ENCODE measurements at places on chromosomes 12 and 14.

DNA sequence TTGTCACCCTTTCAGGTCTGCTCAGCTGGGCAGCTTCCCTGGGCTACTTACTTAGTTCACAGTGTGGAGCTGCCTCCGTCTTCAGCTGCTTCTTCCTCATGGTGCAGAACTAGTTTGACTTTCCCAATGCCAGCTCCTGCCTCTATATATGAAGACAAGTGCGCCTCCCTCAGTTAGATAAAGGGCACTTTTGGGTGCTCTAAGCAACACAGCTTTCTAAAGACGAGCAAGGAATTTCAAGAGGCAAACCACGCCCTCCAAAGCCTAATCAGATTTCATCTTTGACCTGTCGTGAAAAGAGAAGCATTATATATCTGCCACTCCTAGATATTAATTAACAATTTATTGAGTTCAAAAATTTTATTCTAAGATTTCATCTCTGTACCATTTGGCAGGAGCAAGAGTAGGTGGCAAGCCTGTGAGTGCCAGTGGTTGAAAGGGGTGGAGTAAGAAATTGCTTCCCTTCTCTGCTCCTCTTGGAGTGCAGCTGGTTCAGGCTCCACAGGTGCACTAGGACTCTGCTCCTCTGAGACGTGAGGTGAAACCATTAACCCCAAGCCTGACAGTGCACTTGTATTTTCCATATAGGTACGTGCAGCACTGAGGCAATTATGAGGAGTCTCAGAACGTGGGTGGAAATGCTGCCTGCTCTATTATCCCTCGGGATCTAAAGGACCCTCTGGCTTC, 2.1 kb upstream of the SLC11A2 start:
- DNase-seq: no peak

DNA sequence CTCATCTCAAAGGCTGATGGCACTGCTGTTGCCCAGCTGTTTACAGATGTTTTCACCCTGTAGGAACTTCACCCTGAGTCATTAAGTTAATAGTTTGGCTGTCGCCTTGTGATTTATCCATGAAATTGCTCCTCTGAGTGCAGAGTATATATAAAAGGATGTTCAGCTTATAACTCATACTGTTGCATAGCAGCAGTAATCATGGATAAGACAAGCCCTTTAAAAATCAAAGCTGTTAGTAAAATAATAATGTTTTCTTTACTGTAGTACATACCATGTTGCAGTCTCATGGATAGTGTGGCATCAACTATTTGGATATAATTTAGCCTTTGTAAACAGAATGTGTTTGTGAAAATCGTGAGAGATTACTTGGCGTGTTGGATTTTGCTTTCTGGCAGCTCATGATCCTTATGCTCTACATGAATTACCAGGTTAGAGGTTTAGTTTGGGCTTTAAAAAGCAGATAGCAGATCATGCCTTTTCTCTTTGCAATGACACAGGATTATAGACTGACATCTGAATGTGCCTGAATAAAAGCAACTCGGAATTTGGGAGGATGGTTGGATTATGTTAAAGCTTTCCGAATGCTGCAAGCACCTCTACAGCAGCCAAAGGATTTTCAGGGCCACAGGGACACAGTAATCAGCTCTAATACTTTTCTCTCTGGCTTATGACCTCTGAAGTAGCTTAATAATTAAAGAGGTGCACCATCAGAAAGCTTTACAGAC, 279.7 kb upstream of the ATP2B1 start:
- DNase-seq: no peak

DNA sequence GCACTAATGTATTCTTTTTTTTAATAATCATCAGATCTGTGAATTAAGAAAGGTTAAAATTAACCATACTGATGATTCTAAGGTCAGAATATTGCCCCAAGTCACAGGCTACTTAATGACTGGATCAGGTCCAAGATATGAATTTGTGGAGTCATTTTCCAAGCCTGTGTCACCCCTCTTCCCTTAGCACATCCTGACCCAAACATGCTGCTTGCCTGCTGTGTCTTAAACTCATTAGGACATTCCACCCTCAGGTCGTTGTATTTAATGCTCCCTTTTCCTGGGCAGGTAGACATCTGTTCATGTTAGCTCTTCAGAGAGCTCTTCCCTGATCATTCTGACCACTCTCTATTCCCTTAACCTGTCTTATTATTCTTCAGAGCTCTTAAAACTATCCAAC, 463.5 kb upstream of the PDE3A start:
- DNase-seq: no peak

DNA sequence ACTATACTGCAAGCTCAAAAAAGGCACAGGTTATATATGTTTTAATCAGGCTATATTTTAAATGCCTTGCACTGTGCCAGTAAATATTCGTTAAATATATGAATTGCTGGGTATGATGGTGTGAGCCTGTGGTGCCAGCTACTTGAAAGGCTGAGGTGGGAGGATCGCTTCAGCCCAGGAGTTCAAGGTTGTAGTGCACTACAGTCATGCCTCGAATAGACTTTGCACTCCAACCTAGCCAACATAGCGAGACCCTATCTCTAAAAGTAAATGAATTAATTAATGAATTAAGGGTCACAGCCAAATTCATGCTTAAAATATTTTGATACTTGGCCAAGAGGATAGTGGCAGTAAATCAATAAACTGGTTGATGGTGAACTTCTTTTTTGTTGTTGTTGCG, 22.2 kb upstream of the MDM2 start:
- DNase-seq: no peak

- no peak for DNase-seq
Measured at GRCh38 chr14:34616360-34616759, 13.6 kb downstream of the SNX6 start.

GRCh38 chr12:2710701-2711100, 84.1 kb upstream of the FKBP4 start:
- DNase-seq: no peak

DNA sequence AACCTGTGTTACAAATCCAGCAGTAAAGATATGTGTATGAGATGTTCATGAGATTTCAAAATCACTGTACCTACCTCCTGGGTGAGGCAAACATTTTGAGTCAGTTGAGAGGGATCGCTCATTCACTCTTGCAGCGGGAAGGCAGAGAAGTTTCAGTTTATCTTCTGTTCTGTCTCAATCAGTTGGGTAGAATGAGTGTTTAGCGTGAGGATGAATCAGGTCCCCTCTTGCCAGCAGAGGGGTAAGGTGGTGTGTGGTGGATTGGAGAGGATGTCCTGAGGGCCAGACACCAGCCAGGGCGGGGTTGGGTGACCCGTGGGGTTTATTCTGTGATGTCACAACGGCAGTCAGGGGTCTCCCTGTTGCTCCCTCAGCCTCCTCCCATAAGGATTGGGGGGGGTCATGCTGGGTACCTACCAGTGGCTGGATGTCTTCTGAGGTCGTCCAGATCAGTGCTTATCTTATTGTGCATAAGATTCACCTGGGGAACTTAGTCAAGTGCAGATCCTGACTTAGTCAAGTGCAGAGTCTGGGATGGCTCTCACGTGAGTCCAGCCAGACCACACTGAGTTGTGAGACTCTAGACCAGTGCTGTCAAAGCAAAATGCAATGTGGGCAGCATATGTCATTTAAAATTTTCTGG, at the start of gene GSG1:
GSG1 (minus strand) TSS at position 277 of the 643 bp plus-strand sequence; CDS start at position 122, 155 bp downstream.
- no peak for DNase-seq

DNA sequence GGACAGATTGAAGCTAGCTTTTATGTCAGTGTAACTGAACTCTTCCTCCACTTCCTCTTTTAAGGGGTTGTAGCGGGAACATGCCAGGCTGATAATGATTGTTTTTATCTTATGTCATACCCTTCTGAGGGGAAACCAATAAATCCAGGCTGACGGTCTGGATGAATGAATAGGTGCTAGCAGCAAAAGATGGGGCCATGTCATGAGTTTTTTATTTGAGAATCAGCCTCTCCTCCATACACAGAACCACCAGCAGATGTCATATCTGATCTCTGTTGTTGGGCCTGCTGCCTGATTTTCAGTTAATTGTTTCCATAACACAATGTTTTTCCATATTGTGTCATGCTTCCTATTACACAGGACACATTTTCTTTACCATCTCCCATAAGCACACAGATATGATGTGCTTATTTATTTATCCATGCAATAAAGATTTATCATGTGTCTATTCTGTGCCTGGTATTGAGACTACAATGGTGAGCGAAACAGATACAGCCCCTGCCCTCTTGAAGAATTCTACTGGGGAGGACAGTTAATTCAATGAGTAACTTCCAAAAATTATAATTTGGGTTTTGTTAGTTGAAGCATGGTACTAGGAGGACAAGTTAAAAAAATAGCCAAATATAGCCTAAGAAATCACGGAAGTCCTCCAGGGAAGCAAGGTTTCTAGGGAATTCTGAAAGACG, 33.6 kb upstream of the CRY1 start:
- no peak for DNase-seq

GRCh38 chr14:82387699-82388098, 854.0 kb upstream of the SEL1L start:
- no peak for DNase-seq

- no peak for DNase-seq
Measured at GRCh38 chr14:55581342-55581771, 1.4 kb downstream of the KTN1 start.

GRCh38 chr12:49664167-49664566, 40.8 kb downstream of the PRPF40B start:
- DNase-seq: no peak

DNA sequence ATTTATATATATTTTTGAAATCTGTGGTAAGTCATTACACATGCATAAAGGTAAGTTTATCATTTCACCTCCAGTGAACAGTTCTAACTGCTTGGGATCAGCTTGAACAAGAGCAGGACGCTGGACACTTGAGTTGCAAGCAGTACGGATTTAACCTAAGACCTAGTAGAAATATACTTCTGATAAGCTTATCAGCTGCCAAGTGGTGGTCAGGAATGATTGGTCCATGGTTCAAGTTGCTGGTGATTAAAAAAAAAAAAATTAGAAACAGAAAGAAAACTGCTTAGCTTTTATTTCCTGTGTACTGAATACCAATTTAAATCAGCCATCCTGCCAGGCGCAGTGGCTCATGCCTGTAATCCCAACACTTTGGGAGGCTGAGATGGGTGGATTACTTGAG, 88.6 kb downstream of the AEBP2 start:
- DNase-seq: no peak

- DNase-seq: no peak
Measured at GRCh38 chr12:26304273-26304672, 108.9 kb downstream of the SSPN start.

- no peak for DNase-seq
Measured at GRCh38 chr14:36294543-36294942, 25.9 kb downstream of the MBIP start.

DNA sequence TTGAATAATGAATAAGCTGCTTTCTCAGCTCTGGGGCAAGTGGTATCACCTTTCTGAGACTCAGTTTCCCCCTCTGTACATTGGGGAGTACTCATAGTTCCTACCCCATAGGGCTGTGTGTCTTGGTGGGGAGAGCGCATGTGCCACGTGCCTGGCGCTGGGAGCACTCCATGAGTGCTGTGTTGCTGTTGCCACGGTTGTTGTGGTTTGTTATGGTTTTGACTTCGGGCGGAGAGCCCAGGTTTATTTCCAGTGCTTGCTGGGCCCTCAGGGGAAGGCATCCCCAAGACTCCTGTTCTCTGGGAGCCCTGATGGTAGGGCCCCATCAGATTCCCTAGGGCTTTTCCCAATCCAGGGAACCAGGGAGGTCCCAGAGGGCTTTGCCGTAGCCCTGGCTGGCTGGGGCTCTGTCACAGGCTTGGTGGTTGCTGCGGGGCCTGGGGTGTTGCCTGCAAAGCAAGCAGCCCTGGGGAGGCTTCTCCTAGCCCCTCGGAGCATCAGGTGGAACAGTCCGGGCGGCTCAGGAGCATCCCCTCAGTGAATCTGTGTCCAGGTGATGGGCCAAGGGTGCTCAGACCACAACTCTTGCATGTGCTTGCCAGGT, 18.6 kb downstream of the SH2B3 start:
- no peak for DNase-seq

GRCh38 chr12:26130728-26131127, 5.9 kb upstream of the BHLHE41 start:
- DNase-seq: no peak

DNA sequence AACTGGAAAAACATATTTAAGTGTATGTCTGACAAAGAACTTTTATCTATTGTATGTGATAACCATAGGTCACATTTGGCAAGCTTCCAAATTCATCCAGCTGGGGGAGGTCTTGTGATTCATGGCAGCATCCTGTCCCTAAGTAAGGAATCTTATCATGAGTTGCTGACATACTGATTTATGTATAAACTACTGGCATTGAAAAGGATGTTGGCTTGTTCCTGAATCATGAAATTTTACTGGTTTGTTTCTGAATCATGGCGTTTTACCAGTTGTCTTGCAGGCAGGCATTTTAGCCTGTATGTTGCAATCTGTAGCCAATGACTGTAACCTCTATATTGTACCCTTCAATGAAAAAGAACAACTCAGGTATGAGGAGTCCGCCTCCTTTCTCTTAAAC, 244.8 kb downstream of the IPO8 start:
- DNase-seq: no peak

- DNase-seq: no peak
Measured at GRCh38 chr14:76250302-76250701, 98.6 kb downstream of the GPATCH2L start.

DNA sequence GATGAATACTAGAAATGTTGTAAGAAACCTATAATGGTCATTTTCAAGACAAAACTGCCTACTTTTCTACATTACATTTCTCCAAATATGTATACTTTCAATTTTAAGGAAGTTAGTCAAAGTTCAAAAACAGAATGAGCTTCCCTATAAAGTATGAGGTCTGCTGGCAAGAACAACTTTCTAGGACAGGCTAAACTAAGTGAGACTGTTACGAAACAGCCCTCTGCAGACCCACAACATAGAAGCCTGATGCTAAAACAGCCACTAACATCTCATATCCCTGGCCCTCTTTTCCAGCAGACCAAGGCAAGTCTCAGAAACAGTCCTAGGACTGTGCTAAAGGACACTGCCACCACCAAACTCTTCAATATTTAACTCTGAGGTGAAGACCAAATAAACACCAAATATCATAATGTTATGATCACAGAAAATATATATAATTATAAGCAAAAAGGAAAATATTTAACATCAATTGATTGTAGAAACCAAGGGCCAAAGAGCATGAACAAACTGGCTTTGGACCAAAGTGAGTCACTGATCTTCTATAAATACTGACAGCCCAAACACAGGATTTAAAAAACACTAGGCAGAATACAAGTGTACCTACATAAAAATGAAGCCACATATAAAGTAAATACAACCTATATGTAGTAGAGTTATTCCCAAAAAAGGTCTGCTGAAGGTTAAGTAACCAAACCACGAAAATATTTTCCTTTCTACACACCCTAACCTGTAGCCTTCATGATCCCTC, 27.7 kb downstream of the PPP4R3A start:
- DNase-seq: no peak

DNA sequence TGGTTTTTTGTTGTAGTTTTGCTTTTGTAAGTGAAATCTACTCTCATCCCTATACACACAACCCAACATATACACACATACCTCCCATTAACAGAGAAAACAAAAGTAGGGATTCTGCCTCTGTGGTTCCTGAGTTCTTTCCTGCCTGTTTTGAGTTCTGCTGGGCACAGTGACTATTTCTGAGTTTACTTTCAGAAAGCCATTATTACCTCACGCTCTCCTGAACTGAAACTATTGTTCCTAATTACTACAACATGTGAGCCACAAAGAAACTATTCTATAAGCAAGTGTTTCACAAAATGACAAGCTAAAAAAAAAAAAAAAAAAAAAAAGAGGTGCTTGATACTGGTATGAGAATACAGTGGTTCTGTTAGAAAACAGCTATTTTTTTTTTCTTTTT, 110.9 kb downstream of the ALG10B start:
- no peak for DNase-seq
